ENCODE measurements at places on chromosomes 6 and 20. TPM values are rescaled to one million over a fixed set of nuclear protein-coding genes. Genes with fewer than 3 reads are reported as not detected.

Gene HLA-DMB
- total RNA-seq = 4.3 TPM

Gene CGA
- not detected for total RNA-seq

Gene ZSCAN23
- not detected for total RNA-seq

Gene PACRG
- 1.6 TPM for total RNA-seq

Gene BMP7
- total RNA-seq = not detected

Gene MATN4
- not detected for total RNA-seq

Gene RIMS4
- 0.13 TPM for total RNA-seq

Gene ATG5
- total RNA-seq = 18.9 TPM

Gene TCP11
- not detected for total RNA-seq

Gene TINAG
- total RNA-seq = 0.36 TPM

Gene CTAGE9
- not detected for total RNA-seq

Gene PM20D2
- total RNA-seq = 54.6 TPM

Gene POPDC3
- total RNA-seq = 218 TPM

Gene DSN1
- total RNA-seq = 6.3 TPM

Gene OR2H2
- not detected for total RNA-seq

Gene MAPK13
- total RNA-seq = 0.72 TPM

Gene PRRT1
- not detected for total RNA-seq

Gene PERP
- 1.5 TPM for total RNA-seq

Gene BNIP5
- total RNA-seq = not detected

Gene SMOC2
- total RNA-seq = 10.0 TPM

Gene TFAP2C
- total RNA-seq = 0.11 TPM

Gene NHSL1
- total RNA-seq = 2.0 TPM

Gene SH3BGRL2
- 9.6 TPM for total RNA-seq
